ENCODE measurements at places on chromosomes 12 and 14.

DNA sequence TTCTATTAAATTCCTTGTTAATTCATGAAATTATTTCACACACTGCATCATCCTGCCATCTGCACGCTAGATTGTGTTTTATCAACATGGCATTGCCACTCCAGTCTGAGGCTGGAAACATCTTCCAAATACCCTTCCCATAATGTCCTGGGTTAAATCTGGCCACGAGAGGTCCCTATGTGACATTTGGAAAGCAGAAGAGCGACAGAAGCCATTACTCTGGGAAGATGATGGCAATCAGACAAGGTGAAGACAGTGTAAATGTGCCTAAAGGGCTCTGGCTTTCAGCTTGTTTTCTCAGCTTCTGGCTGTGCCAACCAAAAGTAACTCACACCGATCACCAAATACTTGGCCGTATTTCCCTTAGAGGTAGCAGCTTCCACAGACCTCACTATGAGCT, 144.8 kb downstream of the CAPZA3 start:
- DNase-seq: no peak

DNA sequence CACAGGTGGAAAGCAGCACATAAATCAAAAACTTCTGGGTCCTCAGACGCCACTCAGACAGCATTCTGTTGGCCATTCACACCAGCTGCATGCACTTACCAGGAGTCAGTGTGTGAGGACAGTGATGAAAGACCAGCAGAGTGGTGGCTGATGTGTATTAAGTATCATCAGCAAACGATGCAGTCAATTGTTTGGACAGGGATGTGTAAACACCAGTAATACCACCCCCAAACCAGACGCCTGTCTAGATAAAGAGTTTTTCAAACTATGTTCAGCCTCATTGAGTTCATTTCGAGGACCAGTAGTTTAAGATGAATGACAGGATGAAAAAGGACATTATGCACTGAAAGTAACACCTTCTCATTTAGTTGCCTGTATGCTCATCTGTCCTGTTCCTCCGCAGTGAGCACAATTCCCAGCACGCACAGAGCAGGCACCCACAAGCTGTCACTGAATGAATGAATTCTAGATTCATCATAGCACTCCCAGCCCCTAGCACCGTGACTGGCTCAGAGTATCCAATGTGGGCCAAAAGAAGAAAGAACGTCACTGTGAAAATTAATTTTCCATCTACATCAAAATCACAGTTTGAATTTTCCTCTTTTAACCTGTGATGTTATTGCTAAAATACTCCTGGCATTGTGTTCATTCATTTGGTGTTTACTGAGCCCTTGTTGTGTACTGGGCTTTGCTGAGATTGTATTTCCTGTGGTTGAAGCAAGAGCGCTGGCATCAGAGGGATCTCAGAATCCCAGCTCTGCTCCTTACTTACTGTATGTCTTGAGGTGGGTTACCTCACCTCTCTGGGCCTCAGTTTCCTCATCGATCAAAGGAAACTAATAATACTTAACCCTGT, 124.8 kb upstream of the NOS1 start:
- DNase-seq: no peak

DNA sequence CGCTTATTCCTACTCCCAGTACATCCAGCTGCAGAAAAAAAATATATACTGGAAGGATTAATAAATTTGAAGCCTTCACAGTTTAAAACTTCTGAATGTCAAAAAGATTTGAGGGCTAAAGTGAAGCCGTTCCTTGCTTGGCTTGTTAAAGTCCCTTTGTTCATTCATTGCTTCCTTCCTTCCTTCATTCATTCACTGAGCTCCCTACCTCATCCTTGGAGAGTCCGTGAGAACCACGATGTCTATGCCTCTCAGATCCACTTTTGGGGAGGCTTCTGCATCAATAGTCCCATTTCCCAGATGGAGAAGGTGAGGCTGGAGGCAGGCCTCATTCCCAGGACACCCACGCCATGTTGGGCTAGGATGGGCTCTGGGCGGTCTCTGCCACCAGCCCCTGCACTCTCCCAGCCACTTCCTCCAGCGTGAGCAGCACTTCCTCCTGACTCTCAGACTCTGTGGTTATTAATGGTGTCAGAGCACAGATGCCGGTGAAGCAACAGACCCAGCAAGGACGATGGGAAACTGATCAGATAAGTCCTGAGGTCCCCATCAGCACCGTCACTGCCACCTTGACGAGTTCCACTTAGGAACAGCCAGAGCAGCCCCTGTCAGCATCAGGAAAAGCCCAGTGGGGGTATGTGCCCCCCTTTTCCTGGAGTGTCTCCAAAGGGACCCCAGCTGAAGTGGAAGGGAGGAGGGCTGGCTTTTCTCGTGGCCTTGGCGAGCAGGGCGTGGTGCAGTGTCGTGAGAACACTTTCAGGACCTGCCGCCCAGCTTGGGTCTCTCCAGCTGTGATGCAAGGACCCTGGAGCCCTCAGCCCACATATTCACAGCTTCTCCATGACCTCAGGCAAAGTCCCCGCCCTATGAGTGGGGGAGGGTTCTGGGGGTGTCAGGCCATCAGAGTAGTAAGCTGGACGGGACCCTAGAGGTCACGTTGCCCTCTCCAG, 21.2 kb downstream of the ASB2 start:
- DNase-seq: no peak

GRCh38 chr12:123906711-123907420, 65.8 kb downstream of the CCDC92 start:
- no peak for DNase-seq

DNA sequence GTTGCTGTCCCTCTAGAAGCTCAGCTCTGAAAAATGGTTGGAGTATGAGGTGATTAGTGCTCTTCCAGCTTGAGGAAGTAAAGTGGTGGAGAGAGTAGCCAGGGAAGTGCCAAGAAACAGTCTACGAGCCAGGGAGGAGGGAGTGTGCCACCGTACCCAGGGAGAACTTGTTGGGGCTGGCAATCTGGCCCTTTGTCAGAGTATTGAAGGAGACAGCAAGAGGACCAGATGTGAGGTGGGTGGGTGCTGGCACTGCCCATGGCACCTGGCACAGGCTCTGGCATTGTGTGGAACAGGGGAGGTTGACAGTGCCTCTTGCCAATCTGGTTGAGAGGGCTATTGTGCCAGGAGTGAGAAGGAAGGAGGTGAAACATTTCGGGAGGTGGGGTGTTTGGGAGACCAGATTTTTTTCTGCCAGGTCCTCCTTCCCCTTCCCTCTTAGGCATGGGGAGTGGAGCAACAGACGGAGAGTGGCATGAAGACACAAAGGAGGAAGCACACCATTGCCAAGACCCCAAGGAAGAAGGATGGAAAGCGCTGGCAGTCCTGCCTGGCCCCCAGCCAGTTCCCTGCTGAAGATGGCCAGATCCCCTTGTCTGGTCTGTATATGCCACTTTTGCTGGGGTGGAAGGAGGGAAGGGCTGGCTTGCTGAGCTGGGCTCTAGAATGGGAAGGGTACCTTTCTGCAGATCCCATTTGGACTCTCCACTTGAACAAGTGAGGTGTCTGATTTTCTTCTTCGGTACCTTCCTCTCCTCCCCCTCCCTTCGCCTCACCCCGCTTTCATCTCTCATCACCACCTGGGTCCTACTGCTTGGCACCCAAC, 37.5 kb downstream of the ZFHX2 start:
- DNase-seq: no peak

- DNase-seq: no peak
Measured at GRCh38 chr14:22597771-22598098, 365 bp upstream of the ABHD4 start.

GRCh38 chr12:42446761-42447160, 120.8 kb downstream of the PPHLN1 start:
- DNase-seq: no peak

DNA sequence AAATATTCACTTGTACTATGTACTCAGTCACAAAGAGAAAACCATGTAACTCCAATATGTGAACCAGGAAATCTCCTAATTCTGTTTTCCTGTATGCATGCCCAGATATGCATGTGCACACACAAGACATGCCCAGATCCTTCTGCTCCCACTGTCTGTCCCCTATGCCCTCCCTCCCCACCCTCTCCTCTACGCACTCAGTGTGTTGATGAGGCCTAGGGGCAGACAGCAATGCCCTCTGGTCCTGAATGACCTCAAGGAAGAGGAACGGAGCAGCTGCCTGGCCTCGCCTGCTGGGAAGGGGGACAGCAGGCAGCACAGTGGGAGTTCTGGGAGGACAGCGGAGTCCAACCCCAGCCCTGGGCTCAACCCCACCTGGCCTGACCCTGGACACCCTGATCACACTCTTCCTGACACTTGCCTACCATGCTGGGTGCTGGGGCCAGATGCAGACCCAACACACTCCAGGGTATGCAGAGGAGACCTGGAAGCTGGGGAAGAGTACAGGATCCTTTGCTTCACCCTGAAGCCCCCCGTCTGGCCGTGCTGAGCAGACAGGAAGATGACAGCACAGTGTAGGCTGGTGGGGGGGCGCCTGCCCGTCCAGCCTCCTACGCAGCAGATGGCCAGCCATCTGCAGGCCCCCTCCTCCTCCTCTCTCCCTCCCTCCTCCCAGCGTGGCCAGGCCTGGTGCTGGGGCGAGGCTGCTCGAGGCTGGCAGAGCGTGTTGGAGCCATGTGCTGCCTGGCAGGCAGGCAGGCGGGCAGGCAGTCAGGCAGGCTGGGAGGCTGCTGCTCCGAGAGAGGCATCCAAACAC, 106.6 kb upstream of the NCOR2 start:
- DNase-seq: no peak

GRCh38 chr14:31297701-31298344, 90.2 kb upstream of the HECTD1 start:
- no peak for DNase-seq

DNA sequence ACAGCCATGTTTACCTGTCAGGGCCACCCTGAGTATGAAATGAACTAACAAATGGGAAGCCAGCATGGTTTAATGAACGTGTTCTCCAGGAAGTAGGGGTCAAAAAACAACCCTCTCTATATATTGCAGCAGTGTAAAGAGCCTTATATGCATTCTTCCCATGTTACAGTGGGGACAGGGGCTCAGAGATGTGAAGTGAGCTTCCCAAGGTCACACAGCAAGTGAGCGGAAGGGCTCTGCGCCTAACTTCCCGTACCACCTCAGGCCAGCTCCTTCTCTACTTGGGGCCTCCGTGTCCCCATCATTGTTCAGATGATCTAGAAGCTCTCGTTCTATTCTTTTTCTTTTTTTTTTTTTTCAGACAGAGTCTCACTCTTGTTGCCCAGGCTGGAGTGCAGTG, 105.1 kb upstream of the MAP1LC3B2 start:
- DNase-seq: no peak

DNA sequence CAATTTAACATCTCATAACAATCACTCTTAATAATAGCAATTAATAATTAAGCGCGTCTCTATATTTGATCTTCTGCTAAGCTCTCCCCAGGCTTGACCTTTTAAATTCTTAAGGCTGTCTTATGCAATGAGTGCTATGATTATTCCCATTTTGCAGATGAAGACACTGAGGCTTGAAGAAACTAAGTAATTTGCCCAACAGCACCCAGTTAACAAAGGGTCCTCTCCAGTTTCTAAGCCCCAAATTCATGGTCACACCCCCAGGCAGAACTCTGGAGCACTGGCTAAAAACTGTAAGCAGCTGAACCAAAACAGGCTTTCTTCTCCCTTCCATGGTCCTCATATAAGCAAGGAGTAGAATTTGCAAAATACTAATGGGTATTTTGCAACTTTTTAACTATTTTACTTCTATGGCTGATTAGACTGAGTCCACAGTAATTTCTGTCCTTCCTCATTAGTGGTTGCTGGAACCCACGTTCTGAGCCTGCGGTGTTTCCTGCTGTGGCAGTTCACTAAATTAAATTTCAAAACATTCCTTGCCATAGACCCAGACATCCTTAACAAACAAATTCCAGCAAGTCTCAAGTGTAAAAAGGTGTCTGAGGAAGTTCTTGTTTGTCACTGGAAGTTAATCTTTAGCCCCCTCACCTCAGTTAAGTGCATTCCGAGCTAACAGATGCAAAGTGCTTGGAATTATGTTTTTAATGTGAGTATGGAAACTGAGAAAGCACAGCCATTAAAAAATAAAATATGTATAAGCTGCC, 76.5 kb downstream of the TMEM132D start:
- DNase-seq: no peak

DNA sequence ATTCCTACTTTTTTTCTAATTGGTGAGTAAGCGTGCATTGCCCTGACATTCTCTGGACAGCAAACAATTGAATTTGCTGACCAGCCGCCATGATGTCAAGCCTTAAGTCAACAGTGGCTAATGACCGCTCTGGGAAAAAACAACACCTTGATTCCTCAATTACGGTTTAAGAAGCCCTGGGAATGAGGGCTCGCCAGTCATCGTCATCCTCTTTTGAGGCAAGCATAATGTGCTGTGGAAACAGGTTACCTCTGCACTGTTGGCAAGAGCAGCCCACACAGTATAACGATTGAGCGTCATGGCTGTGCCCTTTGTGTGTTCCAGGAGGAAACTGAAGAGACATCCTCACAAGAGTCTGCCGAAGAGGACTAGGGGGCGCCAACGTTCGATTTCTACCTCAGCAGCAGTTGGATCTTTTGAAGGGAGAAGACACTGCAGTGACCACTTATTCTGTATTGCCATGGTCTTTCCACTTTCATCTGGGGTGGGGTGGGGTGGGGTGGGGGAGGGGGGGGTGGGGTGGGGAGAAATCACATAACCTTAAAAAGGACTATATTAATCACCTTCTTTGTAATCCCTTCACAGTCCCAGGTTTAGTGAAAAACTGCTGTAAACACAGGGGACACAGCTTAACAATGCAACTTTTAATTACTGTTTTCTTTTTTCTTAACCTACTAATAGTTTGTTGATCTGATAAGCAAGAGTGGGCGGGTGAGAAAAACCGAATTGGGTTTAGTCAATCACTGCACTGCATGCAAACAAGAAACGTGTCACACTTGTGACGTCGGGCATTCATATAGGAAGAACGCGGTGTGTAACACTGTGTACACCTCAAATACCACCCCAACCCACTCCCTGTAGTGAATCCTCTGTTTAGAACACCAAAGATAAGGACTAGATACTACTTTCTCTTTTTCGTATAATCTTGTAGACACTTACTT, 138.9 kb downstream of the HMGA2 start:
- DNase-seq: no peak

GRCh38 chr12:2553388-2554126, 241.2 kb upstream of the FKBP4 start:
- DNase-seq: no peak

GRCh38 chr14:47332939-47333338, 342.5 kb downstream of the MDGA2 start:
- no peak for DNase-seq

DNA sequence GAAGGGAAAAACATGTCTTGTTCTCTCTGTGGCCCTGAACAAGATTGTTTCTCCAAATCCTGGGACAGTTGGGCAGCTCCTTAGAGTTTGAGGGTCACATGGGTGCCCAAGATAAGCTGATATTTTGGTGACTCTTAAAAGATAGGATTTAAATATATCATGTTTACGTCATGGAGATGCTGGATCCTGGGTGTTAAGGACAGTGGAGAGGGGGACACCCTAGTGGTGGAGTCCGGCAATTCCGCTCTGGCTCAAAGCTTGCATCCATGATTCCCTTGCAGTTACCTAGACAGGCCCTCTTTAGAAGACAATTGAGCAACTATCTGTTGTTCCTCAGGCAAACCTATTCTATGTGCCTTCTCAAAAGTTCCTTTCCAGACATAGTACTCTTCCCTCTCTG, 101.8 kb downstream of the CMKLR1 start:
- DNase-seq: no peak

Data from activated CD8-positive, alpha-beta memory T cell treated with anti-CD3 and anti-CD28 coated beads for 1 hour (primary cell).